ENCODE measurements at places on chromosomes 6 and 20. TPM values are rescaled to one million over a fixed set of nuclear protein-coding genes. Genes with fewer than 3 reads are reported as not detected.

UST gene
- total RNA-seq = 3.1 TPM

MTFR2 gene
- total RNA-seq = 16.9 TPM

LY86 gene
- 5.7 TPM for total RNA-seq

LIN28B gene
- total RNA-seq = not detected

TRDN gene
- not detected for total RNA-seq

GSTA1 gene
- total RNA-seq = not detected

- no peak for DNase-seq
Observed at GRCh38 chr20:50372770-50373088, 137.5 kb upstream of the PTPN1 start.

GRCh38 chr6:127816643-127817042 lies 84.2 kb downstream of the THEMIS start:
- no peak for DNase-seq

DNA sequence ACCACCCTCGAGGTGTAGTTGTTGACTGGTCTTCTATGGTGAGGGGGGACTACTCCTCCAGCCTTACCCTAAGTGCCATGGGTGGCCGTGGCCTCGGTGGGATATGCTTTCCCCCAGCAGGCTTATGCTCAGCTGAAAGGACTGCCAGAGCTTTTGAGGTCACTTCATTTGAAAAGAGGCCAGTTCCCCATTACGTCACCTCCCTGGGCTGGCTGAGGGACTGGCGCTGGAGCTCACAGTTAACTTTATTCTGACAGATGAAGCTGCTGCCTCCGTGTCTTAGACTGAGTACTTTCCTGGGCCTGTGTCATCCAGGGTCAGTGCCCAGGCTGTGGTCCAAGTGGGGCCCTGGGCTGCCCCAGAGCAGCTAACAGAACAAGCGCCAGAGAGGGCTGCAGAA lies 42.8 kb upstream of the PCMTD2 start:
- no peak for DNase-seq

DNA sequence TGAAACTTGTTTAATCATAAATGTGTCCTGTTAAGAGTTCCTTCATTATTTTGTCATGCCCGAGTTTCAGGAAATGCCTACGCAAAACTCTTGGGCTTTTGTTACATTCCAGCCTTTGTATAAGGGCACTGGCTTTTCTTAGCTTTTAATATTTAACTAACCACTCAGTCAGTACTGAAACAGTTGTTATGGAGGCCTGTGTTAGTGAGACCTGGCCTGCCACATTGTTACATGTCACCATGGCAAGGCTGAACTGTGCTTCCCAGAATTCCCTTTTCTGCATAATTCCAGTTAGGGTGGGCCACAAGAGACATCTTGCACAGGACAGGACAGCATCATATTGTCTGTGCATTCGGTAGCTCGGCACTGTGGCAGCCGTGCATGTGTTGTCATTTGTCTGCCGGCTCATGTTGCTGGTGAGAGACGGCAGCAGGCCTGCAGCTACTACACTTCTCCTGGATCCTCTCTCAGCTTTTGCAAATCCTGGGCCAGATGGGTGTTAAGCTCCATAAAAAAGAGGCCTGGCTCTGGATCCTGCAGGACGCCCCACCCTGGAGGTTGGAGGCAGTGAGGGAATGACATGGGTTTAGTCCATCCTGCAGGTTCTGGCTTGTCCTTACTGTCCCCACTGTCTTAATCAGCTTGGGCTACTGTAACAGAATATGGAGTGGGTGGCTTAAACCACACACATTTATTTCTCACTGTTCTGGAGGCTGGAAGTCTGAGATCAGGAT lies 128.8 kb upstream of the DTNBP1 start:
- no peak for DNase-seq

- DNase-seq = no peak
Observed at GRCh38 chr20:37317316-37317715, 27.9 kb downstream of the MANBAL start.

DNA sequence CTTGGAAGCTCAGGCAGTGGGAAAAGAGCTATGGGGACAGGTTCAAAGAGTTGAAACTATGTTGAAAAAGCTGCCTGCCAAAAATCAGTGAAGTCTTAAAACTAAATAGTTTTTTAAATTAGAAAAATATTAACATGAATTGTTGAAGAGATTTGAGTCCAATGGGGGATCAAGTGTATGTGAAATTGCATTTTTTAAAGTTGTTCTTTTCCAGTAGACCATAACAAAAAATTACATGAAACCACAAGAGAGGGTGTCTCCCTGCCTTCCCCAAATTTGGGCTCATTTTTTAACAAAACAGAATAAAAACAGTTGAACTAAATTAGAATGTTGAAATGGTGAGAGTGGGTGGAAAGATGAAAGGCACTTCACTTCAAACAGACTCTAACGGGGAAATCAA lies 31.5 kb upstream of the COL10A1 start:
- no peak for DNase-seq

GRCh38 chr20:6636209-6637159 lies 131.0 kb upstream of the BMP2 start:
- DNase-seq = no peak

- no peak for DNase-seq
Observed at GRCh38 chr6:43931201-43931600, 161.2 kb downstream of the VEGFA start.

GRCh38 chr6:5084360-5084780 lies 771 bp upstream of the PPP1R3G start:
- DNase-seq = peak; percentile 36

GRCh38 chr6:124517339-124517738 lies 444.9 kb upstream of the RNF217 start:
- DNase-seq = no peak
